Activated CD8-positive, alpha-beta T cell treated with anti-CD3 and anti-CD28 coated beads, Interleukin-2, amount 10 ng/mL, durations not matched to agents 7 days and 5 days (primary cell): ENCODE measurements at places on chromosomes 1 and 21.
A peak's percentile ranks its signal among the peaks of the same experiment; 100 is the strongest.

GRCh38 chr1:189550498-189550897 is 927.2 kb downstream of the BRINP3 start:
- no peak for DNase-seq

GRCh38 chr1:168845140-168845539 is 116.1 kb upstream of the DPT start:
- no peak for DNase-seq

GRCh38 chr1:227947676-227948492 is at the start of gene WNT9A:
WNT9A (minus strand) TSS chr1:227947932; CDS start chr1:227947887, 45 bp downstream.
- no peak for DNase-seq

DNA sequence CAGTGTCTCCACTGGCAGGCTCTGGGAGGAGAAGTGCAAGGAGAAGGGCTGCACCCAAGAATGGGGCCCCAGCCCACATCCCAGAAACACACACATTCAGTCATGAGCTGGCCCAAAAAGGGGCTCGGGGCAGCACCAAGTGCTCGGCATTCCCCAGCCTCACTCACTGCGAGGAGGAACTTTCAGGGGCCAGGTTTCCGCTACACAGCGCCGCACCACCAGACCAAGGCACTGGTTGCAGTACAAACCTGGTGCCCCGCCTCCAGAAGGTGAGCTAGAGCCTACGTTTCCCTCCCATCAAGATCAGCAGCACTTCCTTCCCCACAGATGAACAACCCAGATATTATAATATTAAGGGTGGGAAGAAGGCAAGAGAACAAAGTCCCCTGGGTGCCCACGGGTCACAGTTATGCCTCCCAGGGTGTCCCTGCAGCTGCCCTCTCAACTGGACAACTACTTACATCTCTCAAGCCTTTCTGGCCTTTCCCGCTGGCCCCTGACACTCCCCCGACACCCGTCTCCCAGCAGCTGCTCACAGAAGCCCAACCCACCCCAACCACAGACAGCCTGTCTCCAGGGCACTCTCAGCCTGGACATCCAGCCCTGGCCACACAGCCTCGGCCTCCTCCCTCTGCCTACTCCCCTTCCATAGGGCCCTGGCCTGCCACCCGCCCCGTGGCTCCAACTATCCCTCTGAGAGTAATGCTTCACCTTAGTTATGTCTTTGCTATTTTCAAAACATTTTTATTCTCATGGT is 3.8 kb downstream of the PBXIP1 start:
- DNase-seq, result peak; percentile 76

DNA sequence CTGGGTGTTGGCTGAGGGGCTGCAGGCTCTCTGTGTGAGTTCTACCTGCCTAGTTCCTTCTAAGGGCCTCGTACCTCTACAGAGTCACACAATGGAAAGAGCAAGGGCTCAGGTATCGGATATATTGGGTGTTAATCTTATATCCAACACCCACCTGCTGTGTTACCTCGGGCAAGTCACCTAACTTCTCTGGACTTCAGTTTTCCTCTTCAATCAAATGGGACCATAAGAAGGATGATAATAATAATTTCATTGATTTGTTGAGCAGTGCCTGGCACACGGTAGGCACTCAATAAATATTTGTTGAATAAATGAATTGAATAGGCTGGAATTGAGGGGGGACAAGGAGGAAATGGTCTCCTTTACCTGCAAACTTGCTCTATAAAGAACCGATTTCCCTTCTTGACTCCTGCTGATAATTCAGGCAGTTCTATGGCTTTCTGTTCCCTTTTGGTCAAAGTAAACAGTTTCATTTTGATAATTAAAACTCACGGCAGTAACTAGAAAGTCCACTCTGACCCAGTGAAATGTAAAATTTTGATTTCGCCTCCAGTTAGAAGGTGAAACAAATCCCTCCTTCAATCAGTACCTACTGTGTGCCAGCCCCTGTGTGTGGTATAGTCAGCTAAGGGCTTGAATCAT is 16.5 kb upstream of the MAN1C1 start:
- no peak for DNase-seq

GRCh38 chr1:65253800-65254319 is 55.5 kb upstream of the DNAJC6 start:
- DNase-seq, result no peak

DNA sequence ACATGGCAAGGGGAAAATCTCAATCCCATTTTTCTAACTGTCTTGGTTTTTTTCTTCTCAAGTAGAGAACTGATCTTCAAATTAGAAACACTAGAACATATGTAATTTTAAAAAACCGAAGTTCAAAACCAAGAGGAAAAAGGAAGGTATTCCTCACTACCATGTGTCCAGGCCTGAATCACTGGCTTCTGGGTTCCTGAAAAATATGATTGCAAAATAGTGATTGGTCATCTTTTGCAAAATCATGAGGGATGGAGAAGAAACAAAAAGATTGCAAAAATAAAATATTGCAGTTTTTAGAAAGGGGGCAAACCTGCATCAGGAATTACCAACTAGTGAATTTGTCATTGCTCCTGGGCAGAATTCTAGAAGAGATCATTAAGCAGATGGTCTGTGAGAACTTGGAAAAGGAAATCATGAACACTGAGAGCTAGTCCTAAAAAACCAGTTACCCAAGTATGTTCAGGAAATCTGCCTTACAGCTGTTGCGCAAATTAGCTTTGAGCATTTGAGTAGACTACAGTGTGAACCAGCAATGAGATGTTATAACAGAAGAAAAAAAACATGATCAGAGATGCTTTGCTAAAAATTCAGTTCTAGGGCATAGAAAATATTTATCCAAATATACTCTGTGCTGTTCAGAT is 49.4 kb downstream of the SPATA46 start:
- DNase-seq, result no peak

- no peak for DNase-seq
Observed at GRCh38 chr1:243414152-243414494, 158.3 kb downstream of the SDCCAG8 start.
